ENCODE measurements at places on chromosomes 1 and 21. TPM values are rescaled to one million over a fixed set of nuclear protein-coding genes. Genes with fewer than 3 reads are reported as not detected.
A peak's percentile ranks its signal among the peaks of the same experiment; 100 is the strongest.

Gene PRMT2
- 164 TPM for total RNA-seq

Gene VWA5B1
- total RNA-seq: not detected

Gene GJB4
- total RNA-seq: not detected

Gene ELOA
- 30.9 TPM for total RNA-seq

Gene MRAP
- not detected for total RNA-seq

Gene HSPB7
- 3.5 TPM for total RNA-seq

Gene DNAI4
- total RNA-seq: 9.9 TPM

Gene AVPR1B
- not detected for total RNA-seq

Gene RIMKLA
- under 0.01 TPM for total RNA-seq

Gene FABP3
- total RNA-seq: 54.8 TPM

Gene DLGAP3
- total RNA-seq: under 0.01 TPM

Gene TAS1R1
- under 0.01 TPM for total RNA-seq

Gene ZNF648
- total RNA-seq: not detected

Gene GUCA2B
- not detected for total RNA-seq

Gene PADI3
- under 0.01 TPM for total RNA-seq

Gene C1orf50
- total RNA-seq: 5.2 TPM

Gene DCDC2B
- not detected for total RNA-seq

Gene S100A8
- not detected for total RNA-seq

Gene TENT5C
- total RNA-seq: 6.1 TPM

GRCh38 chr1:119715542-119715941 is 3.8 kb downstream of the PHGDH start:
- no peak for DNase-seq

GRCh38 chr1:8598060-8598724 is 219.2 kb downstream of the RERE start:
- DNase-seq: peak; percentile 76

GRCh38 chr1:230139741-230140140 is 72.7 kb downstream of the GALNT2 start:
- DNase-seq: no peak

DNA sequence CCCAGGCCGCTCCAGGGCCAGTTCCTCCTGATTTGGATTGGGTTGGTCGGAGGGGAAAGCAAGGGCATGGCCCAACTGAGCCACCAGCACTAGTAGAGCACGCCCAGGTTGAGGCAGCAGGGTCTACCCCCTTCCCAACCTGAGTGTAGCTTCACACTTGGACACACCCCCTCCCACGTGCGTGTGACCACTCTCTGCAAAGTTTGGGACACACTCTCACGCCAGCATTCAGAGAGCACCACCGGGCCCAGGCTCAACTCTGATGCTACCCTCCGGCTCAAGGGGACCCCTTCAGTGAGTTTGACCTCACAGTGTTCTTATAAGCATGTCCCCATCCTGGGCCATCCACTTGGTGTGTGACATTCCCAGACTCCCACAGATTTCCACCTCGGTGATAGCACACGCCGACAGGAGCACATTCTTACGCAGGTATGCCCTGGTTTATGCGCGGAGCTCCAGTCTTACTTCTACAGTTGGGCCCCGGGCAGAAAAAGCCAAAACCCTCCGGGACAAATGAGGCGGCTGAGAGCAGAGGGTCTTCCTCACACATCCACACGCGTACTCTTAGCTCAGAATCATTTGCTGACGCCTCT is 3.0 kb upstream of the DMRTA2 start:
- no peak for DNase-seq

GRCh38 chr1:229856009-229856650 is 210.9 kb upstream of the GALNT2 start:
- DNase-seq: no peak

DNA sequence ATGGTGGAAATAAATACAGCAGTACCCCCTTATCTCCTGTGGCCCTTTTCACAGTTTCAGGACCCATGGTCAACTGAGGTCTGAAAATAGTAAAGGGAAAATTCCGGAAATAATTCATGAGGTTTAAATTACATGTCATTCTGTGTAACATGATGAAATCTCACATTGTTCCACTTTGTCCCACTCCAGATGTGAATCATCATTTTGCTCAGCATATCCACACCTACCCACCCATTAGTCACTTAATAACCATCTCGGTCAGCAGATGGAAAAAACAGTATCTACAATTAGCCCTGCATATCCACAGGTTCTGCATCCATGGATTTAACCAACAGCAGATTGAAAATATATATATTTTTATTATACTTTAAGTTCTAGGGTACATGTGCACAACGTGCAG is 86.9 kb upstream of the GORAB start:
- peak; percentile 40 for DNase-seq

- no peak for DNase-seq
Measured at GRCh38 chr1:33120436-33121231, 39.7 kb downstream of the AZIN2 start.

DNA sequence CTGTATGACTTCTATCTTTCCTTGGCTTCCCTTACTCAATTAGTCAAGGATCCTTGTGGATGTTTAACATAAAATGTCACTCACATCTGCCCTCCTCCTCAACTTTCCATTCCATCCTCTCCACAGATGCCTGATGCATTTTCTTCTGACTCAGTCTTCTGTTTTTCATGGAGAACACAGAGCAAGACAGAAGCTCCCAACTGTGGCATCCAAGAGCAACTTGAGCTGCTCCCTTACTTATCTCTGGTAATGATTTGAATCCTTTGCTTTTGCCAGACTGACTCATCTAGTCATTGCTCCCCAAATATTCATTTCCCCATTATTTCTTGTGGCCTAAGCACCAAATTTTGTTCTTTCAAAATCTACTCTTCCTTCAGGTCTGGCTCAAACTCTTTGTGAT is 120.6 kb downstream of the LYPLAL1 start:
- no peak for DNase-seq

GRCh38 chr1:69827732-69828131 is 260.0 kb downstream of the LRRC7 start:
- no peak for DNase-seq

- no peak for DNase-seq
Measured at GRCh38 chr1:61781151-61781550, 38.9 kb downstream of the PATJ start.

- no peak for DNase-seq
Measured at GRCh38 chr1:203215573-203215972, 13.9 kb downstream of the CHIT1 start.

GRCh38 chr21:34728479-34728878 is 59.7 kb downstream of the CLIC6 start:
- no peak for DNase-seq

DNA sequence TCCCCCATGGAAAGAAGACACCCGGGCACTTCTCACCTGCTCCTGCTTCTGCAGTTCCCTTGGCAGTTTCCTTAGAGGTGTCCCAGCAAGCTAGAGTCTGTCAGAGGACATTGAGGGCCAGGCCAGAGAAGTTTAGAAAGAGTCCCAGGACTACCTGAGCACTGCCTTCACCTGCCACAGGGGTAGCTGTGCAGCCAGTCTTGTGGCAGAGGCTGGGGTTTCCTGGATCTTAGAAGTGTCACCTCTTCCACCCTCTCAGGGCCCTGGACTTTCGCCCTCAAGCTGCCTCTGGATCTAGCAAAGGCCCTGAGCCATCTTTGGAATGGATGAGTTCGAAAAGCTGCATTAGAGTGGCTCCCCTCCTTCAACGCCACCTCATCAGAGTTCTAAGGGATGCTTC is 34.9 kb upstream of the BTG2 start:
- DNase-seq: no peak

- no peak for DNase-seq
Measured at GRCh38 chr1:203214871-203215270, 14.6 kb downstream of the CHIT1 start.

- DNase-seq: no peak
Measured at GRCh38 chr1:155975375-155976061, 2.8 kb downstream of the ARHGEF2 start.

- no peak for DNase-seq
Measured at GRCh38 chr1:58607391-58607790, 30.3 kb upstream of the TACSTD2 start.

DNA sequence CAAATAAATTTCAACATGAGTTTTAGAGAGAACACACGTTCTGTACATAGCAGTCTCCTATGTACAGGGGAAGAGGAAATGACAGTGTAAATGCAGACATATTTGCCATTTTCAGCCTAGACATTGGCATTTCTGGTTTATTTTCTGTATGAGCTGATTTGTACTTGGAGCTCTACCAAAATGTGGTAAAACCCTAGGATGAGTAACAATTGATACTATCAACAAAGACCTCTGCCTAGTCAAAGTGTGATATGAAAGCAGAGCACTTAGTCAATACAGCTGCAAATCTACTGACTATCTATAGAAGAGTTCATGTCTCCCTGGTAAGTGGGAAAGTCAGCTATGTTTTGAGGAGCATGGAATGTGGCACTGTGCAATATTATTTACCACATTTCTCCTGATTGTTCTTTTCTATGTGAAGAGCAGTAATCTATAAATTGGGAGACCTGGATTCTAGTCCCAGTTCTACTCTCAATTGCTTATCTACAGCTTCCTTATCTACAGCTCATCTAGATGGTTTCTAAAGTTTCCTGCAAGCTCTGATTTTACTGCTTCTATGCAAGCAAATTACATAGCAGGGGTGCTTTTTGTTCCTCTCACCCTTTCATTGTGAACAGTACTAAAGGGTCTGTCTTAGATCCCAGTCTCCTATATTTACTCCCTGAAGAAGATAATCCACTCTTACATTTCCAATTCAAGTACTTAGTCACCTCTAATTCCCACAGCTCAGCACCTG is 334.2 kb downstream of the NTNG1 start:
- DNase-seq: no peak

- no peak for DNase-seq
Measured at GRCh38 chr1:104906141-104906540, 1156.4 kb downstream of the AMY1C start.

GRCh38 chr1:100152271-100152670 is 19.3 kb downstream of the TRMT13 start:
- no peak for DNase-seq

DNA sequence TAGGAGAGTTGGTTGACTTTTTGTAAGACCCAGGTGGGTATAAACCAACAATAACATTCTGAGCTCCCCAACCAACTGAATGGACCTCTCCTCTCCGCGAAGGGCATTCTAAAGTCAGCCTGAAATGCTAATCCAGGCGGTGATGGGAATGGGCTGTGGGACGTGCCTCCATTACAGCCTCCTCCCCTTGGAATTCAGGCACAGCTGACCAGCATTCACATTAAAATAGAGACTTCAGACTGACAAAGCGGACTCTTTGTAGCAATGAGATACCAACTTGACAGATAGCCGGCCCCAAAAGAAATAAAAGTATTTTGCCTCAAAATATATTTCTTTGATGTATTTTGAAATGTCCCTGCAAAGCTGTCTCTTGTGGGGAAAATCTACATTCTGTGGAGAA is 101.7 kb downstream of the KIF26B start:
- no peak for DNase-seq

- peak; percentile 84 for DNase-seq
Measured at GRCh38 chr1:155858800-155859233, 550 bp upstream of the SYT11 start.

GRCh38 chr1:7026169-7026568 is 240.9 kb downstream of the CAMTA1 start:
- no peak for DNase-seq

DNA sequence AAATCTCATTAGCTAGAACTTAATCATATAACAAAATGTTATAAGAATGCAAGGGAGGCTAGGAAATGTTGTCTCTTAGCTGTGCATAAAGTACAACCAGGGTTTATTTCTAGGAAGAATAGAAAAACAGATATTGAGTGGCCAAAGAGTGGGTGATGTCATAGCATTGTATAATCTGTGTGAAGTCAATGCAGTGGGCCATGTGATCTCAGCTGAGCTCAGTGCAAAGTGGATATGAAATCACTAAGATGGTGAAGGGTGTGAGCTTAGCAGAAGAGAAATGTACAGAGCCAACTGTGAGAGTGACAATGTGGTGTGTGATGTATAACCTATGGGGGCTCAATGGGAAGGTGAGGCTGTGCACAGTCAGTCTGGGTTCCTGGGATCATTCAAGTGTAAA is 29.7 kb upstream of the DUSP23 start:
- no peak for DNase-seq

DNA sequence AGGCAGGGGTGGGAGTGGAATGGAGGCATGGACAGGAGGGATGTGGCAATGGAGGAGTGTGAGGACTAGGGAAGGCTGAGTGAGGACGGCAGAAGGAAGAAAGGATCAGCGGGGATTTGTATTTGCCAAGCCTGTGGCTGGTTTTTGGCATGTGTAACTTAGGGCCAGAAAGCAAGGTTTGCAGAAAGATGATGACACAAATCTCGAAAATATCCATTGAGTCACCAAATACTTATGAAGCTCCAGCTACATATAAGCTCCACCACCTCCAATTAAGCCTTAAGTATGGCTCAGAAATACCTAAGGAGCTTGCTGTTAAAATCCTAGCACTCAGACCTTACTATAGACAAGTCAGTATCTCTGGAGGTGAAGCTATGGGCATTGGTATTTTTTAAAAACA is 90.1 kb downstream of the OMA1 start:
- no peak for DNase-seq

DNA sequence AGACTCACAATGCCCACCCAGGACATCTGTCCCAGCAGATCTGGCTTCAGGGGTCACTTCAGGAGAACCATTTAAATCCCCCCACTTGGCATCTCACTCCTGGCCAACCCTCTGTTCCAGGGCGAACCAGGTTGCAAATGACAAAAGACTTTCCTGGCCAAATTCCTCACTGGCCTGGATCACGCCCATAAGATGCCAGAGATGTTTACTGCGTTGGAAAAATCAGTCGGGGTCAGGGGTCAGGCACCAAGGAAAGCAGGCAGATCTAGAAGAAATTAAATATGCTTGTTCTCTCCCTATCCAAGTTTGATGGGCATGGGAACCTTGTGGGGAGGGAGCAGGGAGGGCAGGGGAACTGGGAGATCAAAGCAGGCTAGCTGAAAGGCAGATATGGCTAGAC is 14.6 kb upstream of the AGTRAP start:
- DNase-seq: no peak

GRCh38 chr1:197311081-197311480 is 43.0 kb downstream of the CRB1 start:
- no peak for DNase-seq

- DNase-seq: peak; percentile 19
Measured at GRCh38 chr1:48697066-48697707, 79.5 kb downstream of the BEND5 start.

DNA sequence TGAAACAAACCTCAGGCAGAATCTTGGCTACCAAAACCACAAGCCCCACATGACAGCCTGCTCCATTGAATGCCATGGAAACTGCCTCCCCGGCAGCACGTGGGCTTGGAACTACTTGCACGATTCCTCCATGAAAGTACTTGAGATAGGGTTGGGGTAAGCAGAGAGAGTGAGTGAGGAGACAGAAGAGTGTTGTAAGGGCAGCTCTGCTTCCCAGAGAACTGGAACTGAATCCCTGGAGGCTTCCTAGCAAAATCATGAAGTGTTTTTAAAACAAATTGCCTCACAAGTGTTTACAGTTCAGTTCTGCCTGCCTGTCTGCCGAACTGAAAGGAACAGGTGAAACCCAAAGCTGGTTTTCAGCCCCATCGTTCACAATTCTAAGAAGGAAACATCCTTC is 35.3 kb upstream of the DNASE2B start:
- no peak for DNase-seq

GRCh38 chr1:168792592-168793125 is 63.7 kb upstream of the DPT start:
- no peak for DNase-seq

GRCh38 chr1:149963358-149963757 is 26.7 kb upstream of the MTMR11 start:
- peak; percentile 86 for DNase-seq
